ENCODE measurements at places on chromosomes 13 and 19. TPM values are rescaled to one million over a fixed set of nuclear protein-coding genes. Genes with fewer than 3 reads are reported as not detected.

GRCh38 chr19:49581007-49581508 is at the start of gene PRRG2:
Gene PRRG2 (plus strand): TSS chr19:49581316. CDS start chr19:49583220, 1,904 bp downstream.
- DNase-seq: peak; percentile 81

DNA sequence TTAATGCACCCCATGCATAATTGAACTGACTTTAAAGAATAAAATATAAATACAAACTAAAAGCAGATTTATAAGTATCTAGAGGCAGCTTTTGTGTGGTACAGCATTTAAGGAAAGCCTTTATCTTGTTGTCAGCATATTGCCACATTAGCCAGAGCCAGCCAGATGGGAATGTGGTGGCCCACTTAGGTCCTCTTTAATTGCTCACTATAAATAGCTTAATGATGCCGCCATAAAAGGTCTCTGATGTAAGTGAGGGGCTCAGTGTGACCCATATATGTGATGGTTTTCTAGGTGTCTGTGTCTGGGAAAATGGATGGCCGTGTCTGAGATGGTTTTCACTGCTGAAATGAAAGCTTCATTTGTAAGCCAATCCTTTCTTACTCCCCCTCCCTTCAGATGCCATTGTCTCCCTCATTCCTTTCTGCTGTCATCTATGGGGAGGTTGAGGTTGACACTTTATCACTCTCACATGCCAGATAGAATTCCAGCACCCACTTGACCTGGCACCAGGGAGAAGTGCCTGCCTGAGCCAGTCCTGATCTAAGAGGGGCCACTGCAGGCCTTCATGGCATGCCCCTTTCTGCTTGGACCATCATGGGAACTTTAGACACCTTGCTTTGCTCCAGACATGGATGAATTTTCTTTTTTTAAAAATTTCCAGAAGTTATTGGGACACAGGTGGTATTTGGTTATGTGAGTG is 135.3 kb downstream of the MTUS2 start:
- no peak for DNase-seq

DNA sequence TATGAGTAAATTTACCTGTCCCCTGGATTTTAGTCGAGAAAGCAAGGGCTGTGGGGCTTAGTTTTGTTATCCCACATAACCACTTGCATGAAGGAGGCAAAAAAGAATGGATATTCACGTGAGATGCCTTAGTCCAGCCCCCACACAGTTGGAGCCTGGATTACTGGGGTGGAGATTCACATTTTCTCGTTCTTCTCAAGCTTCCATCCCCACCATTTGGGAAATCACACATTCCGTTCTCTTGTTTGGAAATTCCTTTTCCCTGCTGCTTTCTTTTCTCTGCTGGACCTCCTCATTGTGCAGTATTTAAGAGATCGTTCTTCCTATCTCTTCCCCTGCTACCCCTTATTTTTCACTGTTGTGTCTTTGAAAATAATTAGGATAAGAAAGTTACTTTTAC is 45.1 kb upstream of the FARP1 start:
- DNase-seq: no peak

- peak; percentile 99 for DNase-seq
Measured at GRCh38 chr13:32315238-32316027, at the start of the genes BRCA2 and ZAR1L. Gene BRCA2 (plus strand): TSS chr13:32315508. CDS start chr13:32316461, 953 bp downstream. Gene ZAR1L (minus strand): TSS chr13:32315363. CDS start chr13:32311925, 3,438 bp downstream.

GRCh38 chr13:112905619-112905989 is 63.4 kb upstream of the MCF2L start:
- DNase-seq: no peak

DNA sequence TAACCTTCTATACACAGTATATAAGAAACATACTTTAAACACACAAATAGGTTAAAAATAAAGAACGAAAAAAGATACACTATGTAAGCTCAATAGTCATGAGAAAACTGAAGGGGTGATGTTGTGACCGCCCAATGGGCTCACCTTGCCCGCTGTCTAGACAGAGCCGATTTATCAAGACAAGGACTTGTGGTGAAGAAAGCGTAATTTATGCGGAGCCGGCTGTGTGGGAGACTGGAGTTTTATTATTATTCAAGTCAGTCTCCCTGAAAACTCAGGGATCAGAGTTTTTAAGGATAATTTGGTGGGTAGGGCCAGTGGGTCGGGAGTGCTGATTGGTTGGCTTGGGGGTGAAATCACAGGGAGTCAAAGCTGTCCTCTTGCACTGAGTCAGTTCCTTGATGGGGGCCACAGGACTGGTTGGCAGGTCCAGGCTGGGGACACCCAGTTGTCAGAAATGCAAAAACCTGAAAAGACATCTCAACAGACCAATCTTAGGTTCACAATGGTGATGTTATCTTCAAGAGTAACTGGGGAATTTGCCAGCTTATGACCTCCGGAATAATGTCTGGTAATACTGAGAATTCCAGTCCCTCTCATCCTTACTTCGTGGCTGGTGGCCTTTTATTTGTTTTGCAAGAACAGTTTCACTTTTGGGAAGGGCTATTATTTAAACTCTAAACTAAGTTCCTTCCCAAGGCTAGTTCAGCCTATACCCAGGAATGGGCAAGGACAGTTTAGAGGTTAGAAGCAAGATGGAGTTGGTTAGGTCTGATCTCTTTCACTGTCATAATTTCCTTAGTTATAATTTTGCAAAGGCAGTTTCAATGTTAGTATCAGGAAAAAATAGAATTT is 96.6 kb downstream of the UBL3 start:
- DNase-seq: no peak

DNA sequence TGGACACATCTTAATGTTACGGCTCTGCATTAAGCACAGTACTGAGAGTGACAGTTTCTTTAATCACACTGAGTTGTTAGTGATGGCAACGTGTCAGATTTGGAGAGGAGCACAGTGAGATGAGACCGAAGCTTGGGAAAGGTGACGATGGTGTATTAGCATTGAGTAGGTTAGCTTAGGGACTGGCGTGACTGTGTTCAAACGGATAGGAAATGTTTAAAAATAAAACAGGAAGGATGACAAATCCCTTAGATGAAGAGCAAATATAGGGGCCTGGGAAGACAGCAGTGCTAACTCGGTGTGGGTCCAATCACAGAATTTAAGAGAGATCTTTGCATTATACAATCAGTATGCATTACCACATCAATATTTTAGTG is 384.3 kb downstream of the HS6ST3 start:
- DNase-seq: no peak

The C13orf42 gene
- not detected for total RNA-seq
